ENCODE measurements at places on chromosomes 7 and 10.

GRCh38 chr10:91887272-91888076 is 21.8 kb downstream of the FGFBP3 start:
- peak; percentile 58 for DNase-seq

- DNase-seq, result no peak
These were observed 1.4 kb downstream of the CCNJ start for GRCh38 chr10:96044736-96045135.

DNA sequence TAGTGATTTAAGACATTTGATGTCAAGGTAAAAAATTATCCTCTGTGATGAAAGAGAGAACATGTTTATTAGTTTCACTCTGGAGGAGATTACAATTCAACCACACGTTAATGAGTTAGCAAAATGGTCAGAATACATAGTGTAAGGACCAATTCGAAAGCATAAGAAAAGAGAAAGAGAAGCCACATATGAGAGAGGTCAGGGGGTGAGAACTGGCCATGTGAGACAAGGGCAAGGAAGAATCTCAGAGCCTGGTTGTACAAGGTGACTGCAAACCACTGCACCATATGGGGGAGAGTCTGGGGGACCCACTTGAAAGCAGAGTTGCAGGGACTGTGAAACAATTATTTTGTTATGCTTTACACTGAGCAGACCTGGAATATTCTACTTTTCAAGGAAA is 27.7 kb upstream of the BET1 start:
- no peak for DNase-seq

- peak; percentile 91 for DNase-seq
These were observed at the start of gene MLXIPL for GRCh38 chr7:73623798-73624668. TSS of gene MLXIPL (minus strand) at chr7:73624522. CDS start at chr7:73624492, 30 bp downstream.

- no peak for DNase-seq
These were observed 239.9 kb upstream of the ZMIZ1 start for GRCh38 chr10:78828647-78829539.

- no peak for DNase-seq
These were observed 250.6 kb downstream of the KLF6 start for GRCh38 chr10:3534433-3534832.

DNA sequence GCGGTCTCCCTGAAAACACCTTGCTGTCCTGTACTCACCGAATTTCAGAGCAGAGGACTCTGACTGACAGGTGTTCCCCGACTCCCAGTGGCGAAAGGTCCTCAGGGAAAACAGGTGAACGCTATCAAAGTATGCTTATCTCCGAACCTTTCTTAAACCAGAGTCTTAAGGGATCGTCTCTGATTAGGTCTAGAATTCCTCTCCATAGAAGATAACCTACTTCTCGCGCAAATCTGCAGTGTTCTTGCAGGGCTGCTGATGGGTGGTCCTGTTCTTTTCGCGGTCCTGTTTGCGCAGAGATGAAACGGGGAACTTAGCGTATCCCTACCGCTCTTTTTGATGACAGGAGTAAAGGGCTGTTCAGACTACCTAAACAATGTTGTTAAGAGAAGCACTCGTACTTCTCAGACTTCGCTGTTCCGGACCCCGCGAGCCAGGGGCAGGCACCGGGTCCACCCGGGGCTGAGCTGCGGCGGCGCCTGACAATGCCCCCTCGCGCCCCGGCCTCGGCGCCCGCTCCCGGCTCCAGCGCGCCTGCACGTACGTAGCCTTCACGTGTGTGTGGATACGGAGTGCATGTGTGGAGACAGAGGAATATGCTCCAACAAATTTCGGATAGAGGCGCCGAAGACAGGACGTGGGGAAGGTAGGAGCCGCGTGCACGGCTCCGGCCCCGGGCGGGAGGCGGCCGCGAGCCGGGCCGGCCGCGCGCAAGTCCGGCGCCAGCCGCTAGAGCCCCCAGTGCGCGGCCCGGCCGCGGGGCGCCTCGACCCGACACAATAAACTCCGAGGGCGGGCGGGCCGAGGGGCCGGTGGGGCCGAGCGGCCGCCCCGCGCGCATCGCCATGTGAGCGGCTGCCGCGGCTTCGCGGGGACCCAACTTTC is 766 bp upstream of the ZMYND11 start:
- no peak for DNase-seq

DNA sequence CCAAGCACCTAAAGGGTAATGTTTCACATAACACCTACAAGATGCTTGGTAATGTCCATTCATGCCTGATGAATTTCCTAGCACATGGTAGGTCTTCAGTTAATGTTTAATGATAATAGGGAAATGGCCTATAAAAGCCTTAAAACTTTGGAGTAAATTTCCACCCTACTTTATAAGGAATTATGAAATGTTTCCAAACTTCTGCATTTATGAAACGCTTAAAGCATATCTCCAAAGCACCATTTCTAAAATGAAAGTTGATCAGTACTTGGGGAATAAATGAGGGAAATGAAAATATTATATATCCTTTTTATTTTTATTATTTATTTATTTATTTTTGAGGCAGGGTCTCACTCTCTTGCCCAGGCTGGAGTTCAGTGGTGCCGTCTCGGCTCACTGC is 51.8 kb downstream of the INPP5F start:
- no peak for DNase-seq

- peak; percentile 77 for DNase-seq
These were observed 284.4 kb downstream of the DNAJB6 start for GRCh38 chr7:157621131-157621681.

DNA sequence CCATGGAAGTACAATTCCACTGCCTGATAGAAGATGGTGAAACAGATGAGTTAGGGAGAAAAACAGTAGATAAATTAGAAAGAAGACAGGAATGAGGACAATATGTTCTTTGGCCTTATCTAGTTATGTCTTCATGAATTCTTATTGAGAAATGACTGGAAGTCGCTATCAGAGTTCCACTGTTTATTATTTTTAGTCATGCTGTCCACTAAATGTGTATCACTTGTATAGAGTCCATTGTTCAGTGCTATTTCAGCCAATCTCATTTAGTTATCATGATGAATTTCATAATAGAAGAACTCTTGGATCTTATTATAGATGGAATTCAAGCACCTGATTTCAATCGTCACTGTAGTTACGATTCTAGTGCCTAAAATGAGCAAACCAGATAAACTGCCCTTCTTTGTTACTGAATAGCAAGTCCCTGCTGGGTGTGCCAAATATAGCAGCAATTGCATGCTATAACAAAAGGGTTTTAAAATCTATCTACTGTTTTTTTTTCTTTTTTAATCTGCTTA is 177.7 kb upstream of the COL1A2 start:
- DNase-seq, result no peak

GRCh38 chr7:30849565-30849964 is 62.1 kb upstream of the AQP1 start:
- no peak for DNase-seq

DNA sequence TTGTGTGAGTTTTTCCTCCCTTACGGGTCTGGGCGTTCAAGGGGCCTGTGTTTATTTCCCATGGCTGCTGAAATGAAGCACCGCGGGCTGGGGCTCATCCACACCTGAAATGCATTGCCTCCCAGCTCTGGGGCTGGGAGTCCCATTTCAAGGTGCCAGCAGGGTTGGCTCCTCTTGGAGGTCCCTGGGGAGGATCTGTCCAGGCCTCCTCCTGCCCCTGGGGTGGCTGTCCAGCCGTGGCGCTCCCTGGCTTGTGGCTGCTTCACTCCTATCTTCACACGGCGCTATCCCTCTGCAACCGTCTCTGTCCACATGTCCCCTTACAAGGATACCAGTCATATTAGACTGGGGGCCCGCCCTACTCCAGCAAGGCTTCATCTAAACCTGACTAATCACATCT is 41.1 kb upstream of the CNPY1 start:
- DNase-seq, result no peak

DNA sequence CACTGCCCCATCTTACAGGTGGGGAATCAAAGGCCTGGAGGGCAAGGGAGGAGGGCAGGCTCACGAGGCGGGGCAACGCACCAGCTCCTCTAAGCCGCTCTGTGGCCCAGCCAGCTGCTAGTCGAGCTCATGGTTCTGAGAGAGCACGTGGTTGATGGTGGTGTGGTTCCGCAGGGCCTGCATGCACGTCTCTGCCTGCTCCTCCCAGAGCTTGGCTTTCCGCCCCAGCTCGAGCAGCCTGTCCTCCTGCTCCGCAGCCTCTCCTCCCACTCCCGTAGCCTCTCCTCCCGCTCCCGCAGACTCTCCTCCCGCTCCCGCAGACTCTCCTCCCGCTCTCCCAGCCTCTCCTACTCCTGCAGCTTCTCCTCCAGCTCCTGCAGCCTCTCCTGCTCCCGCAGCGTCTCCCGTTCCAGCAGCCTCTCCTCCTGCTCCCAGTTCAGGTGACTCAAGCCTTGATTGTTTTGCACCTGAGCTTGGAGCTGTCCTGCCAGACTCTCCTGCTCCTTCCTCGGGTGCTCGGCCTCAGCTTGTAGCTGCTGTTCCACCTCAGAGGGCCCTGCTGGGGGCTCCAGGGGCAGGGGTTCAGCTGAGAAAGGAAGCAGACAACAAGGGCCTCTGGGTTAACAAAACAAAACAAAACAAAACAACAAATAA is 19.1 kb upstream of the MTPAP start:
- DNase-seq, result no peak

DNA sequence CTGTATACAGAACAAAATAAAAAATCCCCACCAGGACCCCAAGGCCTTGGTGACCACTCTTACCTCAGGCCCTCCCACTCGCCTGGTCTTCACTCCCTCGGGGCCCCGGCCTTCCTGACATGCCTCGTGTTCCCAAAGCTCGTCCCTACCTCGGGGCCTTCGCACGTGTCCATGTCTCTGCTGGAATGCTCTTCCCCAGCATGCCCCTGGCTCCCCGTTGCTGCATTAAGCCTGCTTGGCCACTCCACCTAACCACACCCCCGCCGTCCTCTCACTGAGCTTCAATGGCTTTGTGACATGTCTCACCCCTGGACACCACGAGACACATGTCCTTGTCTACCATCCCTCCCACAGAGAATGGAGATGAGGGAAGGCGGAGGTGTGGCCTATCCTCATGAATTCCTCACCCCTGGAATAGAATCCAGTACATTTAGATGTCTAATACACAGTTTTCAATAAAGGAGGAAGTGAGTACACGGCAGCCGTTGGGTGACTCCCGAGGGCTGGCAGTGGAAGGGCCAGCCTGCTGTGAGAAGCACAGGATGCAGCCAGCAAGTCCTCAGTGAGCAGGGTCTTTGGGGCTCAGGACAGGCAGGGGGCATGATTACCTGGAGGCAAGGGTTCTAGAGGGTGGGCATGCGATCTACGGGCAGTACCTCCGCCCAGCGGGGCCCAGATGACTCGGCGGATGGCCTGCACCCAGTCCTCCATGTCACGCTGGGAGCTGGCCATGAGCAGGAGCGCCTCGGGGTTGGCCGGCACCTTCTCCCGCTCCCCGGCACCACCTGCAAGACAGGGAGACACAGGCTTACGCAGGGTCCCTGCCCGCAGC is 125.7 kb downstream of the ARHGAP22 start:
- DNase-seq, result no peak

DNA sequence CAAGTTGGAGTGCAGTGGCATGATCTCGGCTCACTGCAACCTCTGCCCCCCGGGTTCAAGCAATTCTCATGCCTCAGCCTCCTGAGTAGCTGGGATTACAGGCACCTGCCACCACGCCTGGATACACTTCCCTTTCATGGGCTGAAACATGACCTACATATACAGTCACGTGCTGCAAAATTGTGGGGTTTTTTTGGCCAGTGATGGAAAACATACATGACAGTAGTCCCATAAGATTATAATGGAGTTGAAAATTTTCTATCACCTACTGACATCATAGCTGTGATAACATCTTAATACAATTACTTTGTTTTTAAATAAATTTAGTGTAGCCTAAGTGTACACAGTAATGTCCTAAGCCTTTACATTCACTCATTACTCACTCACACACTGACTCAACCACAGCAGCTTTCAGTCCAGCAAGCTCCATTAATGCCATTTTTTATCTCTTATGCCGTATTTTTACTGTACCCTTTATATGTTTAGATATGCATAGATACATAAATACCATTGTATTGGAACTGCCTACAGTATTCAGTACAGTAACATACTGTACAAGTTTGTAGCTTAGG is 79.9 kb upstream of the TMEM196 start:
- DNase-seq, result no peak

DNA sequence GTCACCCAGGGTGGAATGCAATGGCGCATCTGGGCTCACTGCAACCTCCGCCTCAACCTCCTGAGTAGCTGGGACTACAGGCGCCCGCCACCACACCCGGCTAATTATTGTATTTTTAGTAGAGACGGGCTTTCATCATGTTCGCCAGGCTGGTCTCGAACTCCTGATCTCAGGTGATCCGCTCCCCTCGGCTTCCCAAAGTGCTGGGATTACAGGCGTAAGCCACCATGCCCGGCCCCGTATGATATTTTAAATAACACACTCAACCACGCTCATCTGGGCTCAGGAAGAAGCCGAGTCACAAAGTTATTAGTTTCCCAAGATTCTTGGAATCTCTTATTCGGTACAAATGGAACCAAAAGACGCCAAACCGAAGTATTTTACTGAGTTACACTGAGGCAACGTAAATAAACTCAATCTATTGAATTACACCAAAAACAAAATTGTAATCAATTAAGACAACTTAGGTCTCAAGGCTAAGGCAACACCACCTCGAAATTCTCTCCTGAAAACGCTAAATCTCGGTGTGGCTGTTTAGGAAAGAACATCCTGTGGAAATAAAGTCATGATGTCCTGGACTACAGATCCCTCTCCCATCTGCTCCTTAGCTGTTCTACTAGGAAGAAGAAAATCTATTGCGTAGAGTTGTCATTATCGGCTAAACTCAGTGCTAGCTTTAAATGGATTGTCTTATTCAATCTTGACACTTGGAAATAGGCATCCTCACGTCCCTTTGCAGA is 910 bp downstream of the ARHGAP19 start:
- DNase-seq, result no peak

GRCh38 chr10:71746344-71747037 is 26.8 kb downstream of the VSIR start:
- peak; percentile 74 for DNase-seq
